Stimulated activated CD8-positive, alpha-beta memory T cell treated with anti-CD3 and anti-CD28 coated beads, Interleukin-4, amount 100 ng/mL, for 1 hour (primary cell): ENCODE measurements at places on chromosomes 13 and 19.

DNA sequence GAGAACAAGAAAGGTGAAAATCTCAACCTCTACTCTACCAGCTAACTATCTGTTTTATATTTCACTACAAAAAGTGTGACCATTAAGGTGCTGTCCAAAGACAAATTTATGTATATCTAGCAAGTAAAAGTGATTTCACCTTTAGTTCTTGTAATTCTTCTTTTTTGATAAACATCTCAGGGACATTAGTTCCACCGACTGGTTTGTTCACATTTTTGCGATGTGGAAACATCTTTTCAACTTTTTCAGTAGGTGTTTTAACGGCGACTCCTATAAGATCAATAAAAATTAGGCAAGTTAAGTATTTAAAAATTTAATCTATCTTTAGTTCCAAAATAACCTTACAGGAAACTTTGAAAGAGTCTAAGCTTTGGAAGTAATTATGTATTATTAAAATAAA, 33.3 kb downstream of the CLDN10 start:
- DNase-seq, result no peak

GRCh38 chr19:41551711-41552110, 24.3 kb upstream of the CEACAM21 start:
- no peak for DNase-seq

DNA sequence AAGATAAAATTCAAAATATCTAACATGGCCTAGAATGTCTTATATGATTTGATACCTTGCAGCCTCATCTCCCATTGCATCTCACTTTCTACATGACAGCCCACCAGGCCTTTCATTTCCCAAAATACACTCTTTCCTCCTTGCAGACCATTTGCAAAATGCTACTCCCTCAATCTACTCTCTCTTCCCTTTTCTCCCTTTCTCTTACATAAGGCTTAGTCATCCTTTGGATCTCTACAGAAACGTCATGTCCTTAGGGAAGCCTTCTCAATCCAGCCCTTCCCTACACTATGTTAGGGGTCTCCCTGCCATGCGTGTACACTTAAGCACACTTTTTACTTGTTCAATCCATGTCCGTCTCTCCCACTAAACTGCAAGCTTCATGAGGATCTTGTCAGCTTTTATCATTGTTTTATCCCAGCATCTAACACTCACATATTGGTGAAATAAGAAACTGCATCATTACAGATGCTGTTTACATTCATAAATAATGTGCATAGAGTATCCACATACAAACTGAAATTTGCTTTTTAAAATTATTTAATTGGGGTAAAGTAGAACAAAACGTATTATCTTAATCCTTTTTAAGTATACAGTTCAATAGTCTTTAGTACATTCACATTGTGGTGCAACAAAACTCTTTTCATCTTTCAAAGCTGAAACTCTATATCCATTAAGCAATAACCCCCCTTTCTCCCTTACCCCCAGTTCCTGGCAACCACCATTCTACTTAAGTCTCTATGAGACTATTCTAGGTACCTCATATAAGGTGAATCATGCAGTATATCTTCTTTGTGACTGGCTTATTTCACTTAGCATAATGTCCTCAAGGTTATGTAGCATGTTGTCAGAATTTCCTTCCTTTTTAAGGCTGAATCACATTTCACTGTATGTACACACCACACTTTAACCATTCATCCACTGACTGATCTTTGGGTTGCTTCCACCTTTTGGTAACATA, 11.5 kb upstream of the WBP4 start:
- no peak for DNase-seq

GRCh38 chr13:112168761-112169160, 101.8 kb downstream of the SOX1 start:
- DNase-seq, result no peak

DNA sequence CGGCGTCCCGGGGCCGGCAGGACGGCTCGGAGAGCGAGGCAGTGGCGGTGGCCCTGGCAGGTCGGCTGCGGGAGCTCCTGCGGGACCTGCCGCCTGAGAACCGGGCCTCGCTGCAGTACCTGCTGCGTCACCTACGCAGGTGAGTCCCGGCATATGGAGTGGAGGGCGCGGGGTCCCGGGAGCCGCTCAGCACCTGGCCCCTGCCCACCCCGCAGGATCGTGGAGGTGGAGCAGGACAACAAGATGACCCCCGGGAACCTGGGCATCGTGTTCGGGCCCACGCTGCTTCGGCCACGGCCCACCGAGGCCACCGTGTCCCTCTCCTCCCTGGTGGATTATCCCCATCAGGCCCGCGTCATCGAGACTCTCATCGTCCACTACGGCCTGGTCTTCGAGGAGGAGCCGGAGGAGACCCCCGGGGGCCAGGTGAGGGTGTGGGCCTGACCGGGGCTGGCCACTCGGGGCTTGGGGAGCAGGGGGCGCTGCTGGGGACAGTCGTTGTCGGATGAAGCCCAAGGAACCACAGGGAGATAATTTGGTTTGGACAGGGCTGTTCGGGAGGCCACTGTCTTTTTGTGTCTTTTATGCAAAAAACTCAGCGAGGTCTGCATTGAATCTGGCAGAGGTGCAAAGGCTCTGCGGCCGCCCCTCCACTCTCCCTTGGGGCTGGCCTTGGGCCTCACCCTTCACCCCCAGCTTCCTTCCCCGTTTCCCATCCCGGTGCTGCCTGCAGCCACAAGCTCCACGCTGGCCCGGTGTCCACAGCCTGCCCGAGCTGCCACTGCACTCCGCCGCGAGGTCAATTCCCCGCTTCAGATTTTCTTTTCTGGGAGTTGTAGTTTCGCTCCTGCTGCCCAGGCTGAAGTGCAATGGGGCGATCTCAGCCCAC, 12.0 kb downstream of the POLR2E start:
- no peak for DNase-seq

- DNase-seq, result no peak
These were observed 299.1 kb upstream of the OBI1 start for GRCh38 chr13:78958006-78958405.

GRCh38 chr19:40756502-40757110, 5.6 kb downstream of the SNRPA start:
- DNase-seq, result no peak

DNA sequence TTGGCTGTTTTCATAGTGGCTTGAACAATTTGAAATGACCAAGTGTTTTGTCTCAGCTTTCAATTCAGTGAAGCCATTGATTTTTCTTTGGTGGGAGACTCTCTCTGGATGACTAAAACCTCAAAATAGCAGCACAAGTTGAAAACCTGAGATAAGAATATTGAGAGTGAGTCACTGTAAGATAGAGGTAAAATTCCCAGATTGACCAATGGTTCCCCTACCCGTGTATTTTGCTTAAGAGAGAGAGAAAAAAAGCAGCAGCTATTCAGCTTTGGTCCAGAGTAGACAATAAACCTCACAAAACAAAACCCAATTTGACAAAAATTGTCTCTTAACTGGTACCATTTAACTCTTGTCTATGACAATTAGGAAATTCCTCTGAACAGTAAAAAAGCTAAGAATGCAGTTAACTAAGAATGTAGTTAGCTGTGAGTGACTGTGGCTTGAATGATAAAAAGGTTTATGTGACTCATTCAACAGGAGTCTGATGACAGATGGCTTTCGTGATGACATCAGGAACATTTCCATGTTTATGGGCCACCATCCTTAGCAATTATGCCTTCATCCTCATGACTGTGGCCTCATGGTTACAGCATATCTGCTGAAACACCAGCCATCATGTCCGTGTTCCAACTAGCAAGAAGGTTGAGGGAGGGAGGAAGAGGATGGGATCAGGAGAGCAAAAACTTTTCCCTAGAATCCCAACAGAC, 356.9 kb downstream of the NDFIP2 start:
- DNase-seq, result no peak

- no peak for DNase-seq
These were observed 284.2 kb downstream of the TBC1D4 start for GRCh38 chr13:75197803-75198202.

GRCh38 chr13:105634059-105634458, 901.4 kb downstream of the EFNB2 start:
- no peak for DNase-seq

DNA sequence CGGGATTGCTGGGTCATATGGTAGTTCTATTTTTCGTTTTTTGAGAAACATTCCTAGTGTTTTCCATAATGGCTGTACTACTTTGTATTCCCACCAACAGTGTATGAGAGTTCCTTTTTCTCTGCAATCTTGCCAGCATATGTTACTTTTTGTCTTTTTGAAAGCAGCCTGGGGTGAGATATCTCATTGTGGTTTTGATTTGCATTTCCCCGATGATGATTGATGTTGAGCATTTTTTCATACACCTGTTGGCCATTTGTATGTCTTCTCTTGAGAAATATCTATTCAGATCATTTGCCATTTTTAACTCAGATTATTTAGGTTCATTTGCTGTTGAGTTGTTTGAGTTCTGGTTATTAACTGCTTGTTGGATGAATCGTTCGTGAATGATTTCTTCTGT, 18.5 kb upstream of the ATP12A start:
- no peak for DNase-seq

DNA sequence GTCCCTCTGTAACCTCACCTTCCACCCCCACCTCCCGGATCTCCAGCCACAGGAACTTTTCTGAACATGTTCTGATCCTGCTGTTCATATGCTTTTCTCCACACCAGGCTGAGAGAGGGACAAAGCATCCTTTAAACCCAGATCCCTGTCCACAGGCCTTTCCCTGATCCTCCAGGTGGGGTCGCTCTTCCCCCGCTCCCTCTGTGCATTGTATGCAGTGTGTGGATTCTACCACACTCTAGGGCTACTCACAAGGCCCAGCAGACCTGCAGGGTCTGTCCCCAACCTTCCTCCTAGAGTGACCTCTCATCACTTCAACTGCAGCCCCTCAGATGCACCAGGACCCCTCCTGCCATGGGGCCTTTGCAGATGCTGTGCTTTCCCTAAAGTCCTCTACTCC, 1200.6 kb downstream of the UQCRFS1 start:
- DNase-seq, result no peak

DNA sequence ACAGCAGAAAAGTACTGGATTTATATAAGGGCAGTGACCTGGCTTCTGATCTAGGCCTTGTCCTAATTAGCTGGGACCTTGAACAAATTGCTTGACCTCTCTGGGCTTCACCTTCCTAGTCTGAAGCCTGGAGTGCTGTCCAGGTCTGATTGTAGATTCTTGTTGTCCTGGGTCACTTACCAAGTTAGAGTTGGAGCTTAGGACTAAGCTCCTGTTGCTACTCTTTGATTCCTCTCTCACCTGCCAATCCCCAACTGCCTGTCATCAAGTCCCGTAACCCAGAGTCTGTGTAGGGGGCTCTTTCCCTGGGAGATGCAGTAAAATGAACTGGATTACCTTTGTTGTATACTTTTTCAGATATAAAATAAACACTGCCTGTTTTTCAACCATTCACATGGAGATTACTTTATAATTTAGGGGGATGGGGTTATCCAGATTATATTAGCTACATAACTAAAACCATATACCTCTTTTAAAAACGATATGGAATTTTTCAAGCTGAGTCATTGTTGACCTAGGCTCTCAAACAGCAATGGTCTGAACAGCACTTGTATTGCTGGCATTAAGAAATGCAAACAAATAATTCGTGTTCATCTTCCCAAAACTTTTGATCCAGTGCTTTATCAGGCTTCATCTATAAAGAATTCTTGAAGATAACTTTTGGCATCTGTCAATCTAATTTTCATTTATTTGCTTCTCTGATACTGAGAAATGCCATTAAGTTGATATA, 5.8 kb downstream of the ARHGAP35 start:
- no peak for DNase-seq

DNA sequence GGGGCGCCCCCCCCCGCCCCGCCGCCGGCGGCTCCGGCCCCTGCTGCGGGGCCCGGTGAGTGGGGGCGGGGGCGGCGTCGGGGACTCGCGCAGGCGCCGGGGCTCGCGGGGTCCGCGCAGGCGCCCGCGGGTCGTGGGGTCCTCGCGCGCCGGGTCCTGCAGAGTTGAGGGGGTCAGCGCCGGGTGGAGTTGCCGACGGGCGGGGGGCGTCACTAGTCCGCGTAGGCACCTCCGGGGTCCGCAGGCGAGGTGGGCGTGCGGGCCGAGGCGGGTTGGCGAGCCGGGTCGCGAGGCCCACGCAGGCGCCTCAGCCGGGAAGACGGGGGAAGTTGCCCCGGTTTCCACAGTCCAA, 365 bp downstream of the PPP6R1 start:
- no peak for DNase-seq

GRCh38 chr19:56158170-56158757, 17.2 kb downstream of the ZNF444 start:
- DNase-seq, result no peak

- no peak for DNase-seq
These were observed 18.5 kb downstream of the TMED1 start for GRCh38 chr19:10817291-10818038.
